ENCODE measurements at places on chromosomes 13 and 19. TPM values are rescaled to one million over a fixed set of nuclear protein-coding genes. Genes with fewer than 3 reads are reported as not detected.

NAPSA gene
- 0.08 TPM for total RNA-seq

CYP4F2 gene
- total RNA-seq, result not detected

ZNF665 gene
- 2.3 TPM for total RNA-seq

KCNRG gene
- 3.5 TPM for total RNA-seq

ZNF208 gene
- 1.4 TPM for total RNA-seq

EGLN2 gene
- total RNA-seq, result 112 TPM

SIGLEC12 gene
- total RNA-seq, result not detected

KIR2DL4 gene
- not detected for total RNA-seq

MKNK2 gene
- total RNA-seq, result 184 TPM

ZNF66 gene
- total RNA-seq, result 0.82 TPM

APOC1 gene
- total RNA-seq, result 0.47 TPM

SLC39A3 gene
- total RNA-seq, result 18.7 TPM

PLIN4 gene
- total RNA-seq, result 0.59 TPM

TNNI3 gene
- total RNA-seq, result not detected

MTUS2 gene
- total RNA-seq, result 0.30 TPM

TNFRSF19 gene
- total RNA-seq, result 0.68 TPM

SCN1B gene
- 24.2 TPM for total RNA-seq

ZNF844 gene
- total RNA-seq, result 6.3 TPM

IGSF23 gene
- 0.08 TPM for total RNA-seq

UBL3 gene
- 13.5 TPM for total RNA-seq

SIGLEC10 gene
- not detected for total RNA-seq

MAP4K1 gene
- not detected for total RNA-seq

CEACAM16 gene
- total RNA-seq, result not detected
